Activated CD8-positive, alpha-beta T cell treated with anti-CD3 and anti-CD28 coated beads for 36 hours (primary cell): ENCODE measurements at places on chromosomes 1 and 21.

DNA sequence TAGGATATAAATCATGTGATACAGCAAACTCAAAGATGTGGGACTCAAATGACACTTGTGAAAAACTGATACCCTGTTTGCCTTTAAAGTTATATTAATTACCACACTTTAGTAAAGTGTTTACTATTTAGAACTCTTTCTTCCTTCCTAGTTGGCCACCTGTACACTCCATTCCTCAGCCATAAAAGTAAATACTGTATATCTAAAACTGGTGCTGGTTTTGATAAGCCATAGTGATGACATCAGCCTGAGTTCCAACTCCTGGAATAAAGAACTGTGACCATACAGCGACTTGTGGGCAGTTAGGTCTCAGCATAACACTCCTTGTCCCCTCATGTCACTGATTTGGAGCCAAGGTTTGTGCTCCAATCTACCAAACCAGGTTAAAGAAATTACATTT, 2.8 kb downstream of the PTGER3 start:
- no peak for DNase-seq

DNA sequence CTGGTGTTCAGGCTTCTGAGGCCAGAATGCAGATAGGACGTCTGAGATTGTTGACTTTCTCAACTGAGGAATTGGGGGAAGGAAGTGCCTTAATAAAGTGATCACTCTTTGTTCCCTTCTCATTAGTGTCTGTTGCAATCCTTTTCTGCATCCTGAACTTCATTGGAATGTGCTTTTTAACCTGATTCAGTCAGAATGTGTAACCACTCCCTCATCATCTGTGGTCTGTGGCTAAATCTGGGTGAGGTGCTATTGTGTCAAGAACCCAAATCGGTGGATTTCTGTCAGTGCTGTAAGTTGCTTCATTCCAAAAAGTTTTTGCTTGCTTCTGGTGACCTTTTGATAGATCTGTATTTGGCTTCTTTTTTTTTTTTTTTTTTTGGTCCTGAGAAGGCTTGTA, 38.2 kb downstream of the ARID1A start:
- peak; percentile 56 for DNase-seq

GRCh38 chr1:38925391-38925790, 16.2 kb downstream of the RHBDL2 start:
- DNase-seq = no peak

DNA sequence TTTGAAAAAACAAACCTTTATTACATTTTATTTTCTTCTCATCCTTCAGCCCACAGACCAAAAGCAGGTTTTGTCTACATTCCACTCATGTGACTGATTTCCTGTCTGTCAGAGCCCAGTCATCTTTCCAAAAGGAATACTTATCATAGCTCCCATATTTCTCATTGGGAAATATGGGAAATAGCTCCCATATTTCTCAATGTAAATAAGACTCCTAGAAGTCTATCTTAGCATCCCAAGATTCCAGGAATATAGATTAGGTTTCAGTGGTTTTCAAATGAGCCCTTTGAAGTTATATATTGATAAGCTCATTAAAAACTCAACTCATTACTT, 19.1 kb upstream of the NRDC start:
- DNase-seq = no peak

GRCh38 chr1:228184152-228184551, 18.5 kb downstream of the IBA57 start:
- no peak for DNase-seq

DNA sequence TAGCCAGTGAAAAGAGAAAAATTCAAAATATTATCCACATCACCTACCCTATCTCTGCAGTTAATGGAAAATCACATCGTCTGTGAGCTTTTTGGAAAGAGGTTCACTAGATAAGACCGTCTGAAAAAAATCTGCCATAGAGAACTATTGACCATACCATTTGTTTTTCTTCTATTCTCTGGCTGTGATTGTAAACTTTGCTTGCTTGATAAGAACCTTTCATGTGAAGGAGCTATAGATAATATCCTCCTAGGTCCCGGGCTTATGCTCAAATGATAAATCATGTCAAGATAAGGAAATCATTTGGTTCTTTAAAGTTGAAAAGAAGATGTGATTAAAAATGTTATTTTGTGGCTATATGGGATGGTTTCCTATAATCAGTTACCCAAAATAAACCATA, 369.9 kb downstream of the SIPA1L2 start:
- DNase-seq = no peak
